Left cardiac atrium (tissue), 4 donors: ENCODE measurements at places on chromosomes 7 and 10. TPM values are rescaled to one million over a fixed set of nuclear protein-coding genes. Genes with fewer than 3 reads are reported as not detected.

Gene SPDYE1
- total RNA-seq, result not detected

Gene AKR1B1
- 294 TPM for total RNA-seq

Gene LRRC17
- total RNA-seq, result 2.5 TPM

Gene FAM241B
- 6.7 TPM for total RNA-seq

Gene PRLHR
- total RNA-seq, result not detected

Gene OR2A7
- total RNA-seq, result 1.0 TPM

Gene AZGP1
- 36.2 TPM for total RNA-seq

Gene MGMT
- 15.7 TPM for total RNA-seq

Gene NPTX2
- 5.8 TPM for total RNA-seq

Gene KNDC1
- total RNA-seq, result 0.34 TPM

Gene FAM25A
- not detected for total RNA-seq

Gene WEE2
- not detected for total RNA-seq

Gene INA
- not detected for total RNA-seq

Gene ASB10
- 8.2 TPM for total RNA-seq

Gene ABCB1
- total RNA-seq, result 5.2 TPM

Gene DPP6
- 0.56 TPM for total RNA-seq

Gene GLRX3
- total RNA-seq, result 53.5 TPM

Gene EPDR1
- 24.2 TPM for total RNA-seq

Gene UTF1
- total RNA-seq, result not detected

Gene CPA4
- total RNA-seq, result 3.5 TPM

Gene CTAGE6
- 0.12 TPM for total RNA-seq

Gene CEP55
- total RNA-seq, result 0.24 TPM

Gene EIF5AL1
- 0.09 TPM for total RNA-seq

Gene TFPI2
- total RNA-seq, result 3.6 TPM

Gene NEUROD6
- not detected for total RNA-seq

Gene CUZD1
- 0.32 TPM for total RNA-seq

Gene SEMA3D
- total RNA-seq, result 1.1 TPM

Gene FAM25G
- not detected for total RNA-seq

Gene EN2
- total RNA-seq, result 0.08 TPM

Gene HMX2
- not detected for total RNA-seq

Gene VTI1A
- total RNA-seq, result 22.0 TPM

Gene RPEL1
- not detected for total RNA-seq

Gene LIPA
- 45.7 TPM for total RNA-seq

Gene ZNF398
- 10.7 TPM for total RNA-seq

Gene PODXL
- total RNA-seq, result 90.7 TPM

Gene ADRA2A
- 4.3 TPM for total RNA-seq

Gene GNG11
- 25.2 TPM for total RNA-seq

Gene SORCS1
- total RNA-seq, result 2.3 TPM

Gene ODAD2
- 0.41 TPM for total RNA-seq

Gene MBLAC1
- 2.7 TPM for total RNA-seq

Gene SH2B2
- total RNA-seq, result 2.4 TPM

Gene LRRN3
- 9.9 TPM for total RNA-seq

Gene ZNF485
- 2.0 TPM for total RNA-seq

Gene RBP3
- total RNA-seq, result not detected
